ENCODE measurements at places on chromosomes 6 and 20. TPM values are rescaled to one million over a fixed set of nuclear protein-coding genes. Genes with fewer than 3 reads are reported as not detected.

Gene OGFR
- 49.1 TPM for total RNA-seq

Gene MUC21
- not detected for total RNA-seq

Gene NOTCH4
- 0.63 TPM for total RNA-seq

Gene RAET1L
- total RNA-seq, result not detected

Gene SLC22A16
- not detected for total RNA-seq

Gene NMBR
- not detected for total RNA-seq

Gene CLIC5
- not detected for total RNA-seq

Gene CLPSL2
- 0.78 TPM for total RNA-seq

Gene C6orf132
- total RNA-seq, result 1.9 TPM

Gene TREML2
- total RNA-seq, result not detected

Gene ADAM33
- not detected for total RNA-seq

Gene SAMD3
- not detected for total RNA-seq

Gene SDHAF4
- total RNA-seq, result 3.9 TPM

Gene TMC2
- total RNA-seq, result not detected

Gene SIRPB1
- 0.84 TPM for total RNA-seq

Gene MATN4
- total RNA-seq, result 0.19 TPM

Gene VSX1
- total RNA-seq, result 1.0 TPM

Gene RNGTT
- total RNA-seq, result 9.7 TPM

Gene CD93
- not detected for total RNA-seq

Gene CALHM5
- total RNA-seq, result 0.05 TPM

Gene NFATC2
- 9.2 TPM for total RNA-seq

Gene SNHG17
- total RNA-seq, result 191 TPM

Gene MRPL14
- 66.5 TPM for total RNA-seq

Gene LSM2
- 58.9 TPM for total RNA-seq

Gene MEP1A
- not detected for total RNA-seq

Gene CST8
- not detected for total RNA-seq

Gene ECT2L
- total RNA-seq, result not detected

Gene SLCO4A1
- 11.6 TPM for total RNA-seq

Gene ZBTB46
- total RNA-seq, result 0.88 TPM

Data from A549 treated with ZK216348 at 1 μM for 4 hours (cell line).